ENCODE measurements at places on chromosomes 2 and 18.

- DNase-seq, result no peak
These were observed 73.9 kb upstream of the NCKAP5 start for GRCh38 chr2:133641942-133642725.

DNA sequence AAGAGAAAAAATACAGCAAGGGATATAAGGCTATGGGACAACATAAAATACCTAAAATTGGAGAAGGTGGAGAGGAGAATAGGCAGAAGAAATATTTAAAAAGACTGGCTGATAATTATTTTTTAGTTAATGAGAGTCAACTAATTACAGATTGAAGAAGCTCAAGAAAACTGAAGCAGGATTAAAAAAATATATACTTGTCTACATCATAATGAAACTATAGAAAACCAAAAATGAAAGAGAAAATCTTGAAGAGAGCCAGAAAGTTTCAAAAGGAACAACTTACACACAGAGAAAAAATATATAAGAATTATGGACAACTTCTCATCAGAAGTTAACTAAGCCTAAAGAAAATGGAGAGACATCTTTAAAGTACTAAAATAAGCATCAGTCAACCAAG is 62.9 kb upstream of the APCDD1 start:
- no peak for DNase-seq

GRCh38 chr2:229810786-229811185 is 96.4 kb upstream of the DNER start:
- DNase-seq, result no peak

DNA sequence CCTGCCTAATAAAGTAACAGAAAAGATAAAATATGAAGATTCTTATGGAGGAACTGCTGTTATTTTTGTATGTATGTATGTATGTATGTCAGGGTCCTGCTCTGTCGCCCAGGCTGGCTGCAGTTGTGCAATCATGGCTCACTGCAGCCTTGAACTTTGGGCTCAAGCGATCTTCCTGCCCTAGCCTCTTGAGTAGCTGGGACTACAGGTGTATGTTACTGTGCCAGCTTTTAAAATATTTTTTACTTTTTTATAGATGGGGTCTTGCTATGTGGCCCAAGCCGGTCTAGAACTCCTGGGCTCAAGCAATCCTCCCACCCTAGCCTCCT is 26.7 kb downstream of the ANKRD29 start:
- DNase-seq, result no peak

DNA sequence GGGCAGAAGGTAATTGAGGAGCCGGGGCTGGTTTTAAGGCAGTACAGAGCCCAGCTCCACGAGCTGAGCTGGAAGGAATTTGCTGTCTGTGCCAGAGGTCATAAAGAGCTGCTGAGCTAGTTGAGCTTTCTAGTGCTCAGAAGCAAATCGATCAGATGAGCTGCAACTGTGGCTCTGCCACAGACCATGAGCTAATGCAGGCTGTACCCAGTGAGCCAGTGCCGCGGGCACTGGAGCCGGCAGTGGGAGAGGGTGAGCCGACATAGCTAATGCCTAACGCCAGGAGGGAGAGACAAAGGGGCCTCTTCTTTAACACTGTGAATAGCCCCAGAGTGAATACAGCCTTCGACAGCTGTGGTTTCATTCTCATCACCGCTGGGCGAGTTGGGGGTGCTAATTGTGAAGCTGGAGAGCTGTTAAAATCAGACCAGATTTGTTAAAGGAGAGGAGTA is 410.1 kb upstream of the TCF4 start:
- no peak for DNase-seq

DNA sequence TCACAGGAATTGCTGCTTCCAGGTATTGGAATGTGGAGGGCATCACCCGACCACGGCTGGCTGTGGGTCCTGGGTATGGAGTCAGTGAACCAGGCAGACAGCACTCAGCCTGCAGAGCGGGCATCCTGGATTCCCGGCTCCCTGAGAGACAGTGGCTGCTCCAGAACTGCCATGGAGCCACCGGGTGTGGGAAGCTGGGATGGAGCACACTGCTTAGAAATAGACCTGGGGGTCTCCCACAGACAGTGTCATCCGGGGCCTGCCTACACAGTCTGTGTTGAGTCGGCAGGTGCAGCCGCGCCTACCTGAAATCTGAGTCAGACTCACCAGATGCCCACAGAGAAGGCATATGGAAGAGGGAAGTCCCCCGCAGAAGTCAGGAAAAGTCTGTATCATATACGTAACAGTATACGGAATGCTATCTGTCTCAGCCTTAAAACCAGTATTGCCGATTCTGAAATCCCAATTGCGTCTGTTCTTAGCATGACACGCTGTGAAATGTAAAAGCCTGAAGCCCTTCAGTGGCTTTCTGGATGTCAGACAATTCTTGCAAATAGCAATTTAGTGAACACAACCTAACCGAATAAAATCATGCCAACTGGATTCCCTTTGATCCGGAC is 509.7 kb upstream of the MYT1L start:
- no peak for DNase-seq

GRCh38 chr2:72157871-72158771 is 10.5 kb upstream of the CYP26B1 start:
- no peak for DNase-seq
